ENCODE measurements at places on chromosomes 13 and 19. TPM values are rescaled to one million over a fixed set of nuclear protein-coding genes. Genes with fewer than 3 reads are reported as not detected.

- H3K27ac ChIP-seq = no peak overlapping the region
- no peaks in the 10 kb centered on the region for H3K36me3 ChIP-seq
- H3K4me1 ChIP-seq = peaks cover 10% of the 10 kb centered on the region
- no peak for DNase-seq
- no peaks in the 10 kb centered on the region for H3K27me3 ChIP-seq
Observed at GRCh38 chr19:2612619-2613249, 89.8 kb downstream of the GNG7 start.

CRLF1 gene
- polyA plus RNA-seq = 15.9 TPM

CA11 gene
- 15.8 TPM for polyA plus RNA-seq

WDR87 gene
- polyA plus RNA-seq = not detected

DNA sequence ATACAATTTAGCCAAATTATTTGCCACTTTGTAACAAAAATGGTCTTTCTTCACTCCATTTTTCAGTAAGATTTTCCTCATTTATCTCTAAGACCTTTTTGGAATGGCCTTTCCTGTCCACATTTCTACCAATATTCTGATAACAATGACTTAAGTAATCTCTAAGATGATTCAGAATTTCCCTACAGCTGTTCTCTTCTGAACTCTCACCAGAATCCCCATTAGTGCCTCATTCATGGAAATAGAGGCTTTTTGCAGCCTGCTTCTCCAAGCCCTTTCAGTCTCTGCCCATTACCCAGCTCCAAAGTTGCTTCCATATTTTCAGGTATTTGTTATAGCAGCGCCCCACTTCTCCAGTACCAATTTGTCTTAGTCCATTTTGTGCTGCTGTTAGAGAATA, 867.0 kb downstream of the GPC5 start:
- no peaks in the 10 kb centered on the region for H3K36me3 ChIP-seq
- DNase-seq = no peak
- H3K4me3 ChIP-seq = no peak overlapping the region
- no peaks in the 10 kb centered on the region for H3K27me3 ChIP-seq
- H3K27ac ChIP-seq = no peak overlapping the region

- peaks cover 9% of the 10 kb centered on the region for H3K36me3 ChIP-seq
- H3K27me3 ChIP-seq = no peaks in the 10 kb centered on the region
- no peaks in the 10 kb centered on the region for H3K4me1 ChIP-seq
- H3K4me3 ChIP-seq = no peak overlapping the region
- DNase-seq = no peak
Observed at GRCh38 chr13:35646056-35646774, 169.7 kb upstream of the MAB21L1 start.

ATXN8OS gene
- not detected for polyA plus RNA-seq

Data from stomach (tissue), 19 donors.